ENCODE measurements at places on chromosomes 5 and 9. TPM values are rescaled to one million over a fixed set of nuclear protein-coding genes. Genes with fewer than 3 reads are reported as not detected.

DNA sequence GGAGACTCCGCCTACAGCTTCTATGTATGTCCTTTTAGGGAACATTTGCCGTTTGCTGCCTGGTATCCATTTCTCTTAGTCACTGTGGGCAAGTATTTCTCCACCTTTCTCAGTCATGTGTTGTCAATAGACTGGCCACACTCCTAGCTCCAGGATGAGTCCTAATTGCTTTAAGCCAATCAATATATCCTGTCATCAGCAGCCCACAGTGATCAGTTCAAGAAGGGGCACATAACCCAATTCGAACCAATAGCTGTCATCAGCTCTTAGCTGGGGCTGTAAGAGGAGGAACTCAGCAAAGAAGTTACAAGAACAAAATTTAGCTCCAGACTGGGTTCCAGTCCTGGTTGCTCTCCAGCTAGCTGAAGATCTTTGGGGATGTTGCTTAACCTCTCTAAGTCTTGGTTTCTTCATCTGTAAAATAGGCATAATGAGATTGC lies 70.7 kb upstream of the MAN2A1 start:
- no peak for DNase-seq

- DNase-seq: no peak
Measured at GRCh38 chr5:72203251-72203845, 96.1 kb downstream of the MAP1B start.

DNA sequence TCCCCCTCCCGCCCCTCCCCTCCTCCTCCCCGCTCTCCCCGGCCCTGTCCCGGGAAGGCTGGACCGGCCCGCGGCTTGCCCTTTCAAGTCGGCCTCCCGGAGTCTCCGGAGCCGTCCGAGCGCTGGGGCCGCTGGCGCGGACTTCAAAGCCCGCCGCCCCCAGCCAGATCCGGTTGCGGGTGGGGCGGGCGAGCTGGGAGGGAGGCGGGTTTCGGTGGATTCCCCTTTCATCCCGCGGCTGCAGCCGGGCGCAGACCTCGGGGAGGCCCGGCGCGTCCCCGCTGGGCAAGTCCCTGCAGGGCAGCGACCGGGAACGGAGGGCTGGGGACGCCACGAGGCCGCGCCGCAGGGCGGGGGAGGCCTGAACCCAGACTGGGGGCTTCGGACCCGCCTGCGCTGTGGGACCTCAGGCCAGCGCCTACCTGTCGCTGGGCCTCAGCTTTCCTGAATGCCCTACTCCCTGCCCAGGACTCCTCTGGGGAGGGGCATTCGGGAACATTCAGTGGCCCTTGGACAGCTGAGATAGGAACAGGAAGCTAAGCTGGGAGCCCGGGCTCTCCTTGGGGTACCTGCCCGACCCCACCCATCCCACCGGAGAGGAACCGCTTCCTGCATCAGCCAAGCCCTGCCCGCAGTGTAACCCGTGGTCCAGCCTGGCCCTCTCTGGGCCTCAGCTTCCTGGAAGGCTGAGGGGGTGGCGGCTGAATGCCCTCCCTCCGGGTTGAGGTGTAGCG lies 23.4 kb downstream of the C9orf50 start:
- DNase-seq: no peak

DNA sequence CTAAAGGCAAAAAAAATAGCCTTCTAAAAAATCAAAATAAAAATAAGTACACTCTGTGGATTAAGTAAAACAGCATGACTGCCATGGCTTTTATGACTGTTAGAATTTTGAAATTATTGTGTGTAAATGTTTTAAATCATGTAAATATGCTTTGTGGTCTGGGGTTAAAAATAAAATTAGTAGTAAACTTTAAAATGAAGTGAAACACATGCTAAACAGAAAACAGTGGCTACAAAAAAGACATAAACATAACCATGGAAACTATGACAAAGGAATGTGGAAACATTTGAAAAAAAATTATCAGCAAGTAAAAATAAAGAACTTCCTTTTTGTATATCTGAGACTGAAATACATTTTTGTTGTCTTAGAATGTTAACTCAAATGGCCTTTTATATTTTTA lies 134.5 kb upstream of the SPEF2 start:
- DNase-seq: no peak

DNA sequence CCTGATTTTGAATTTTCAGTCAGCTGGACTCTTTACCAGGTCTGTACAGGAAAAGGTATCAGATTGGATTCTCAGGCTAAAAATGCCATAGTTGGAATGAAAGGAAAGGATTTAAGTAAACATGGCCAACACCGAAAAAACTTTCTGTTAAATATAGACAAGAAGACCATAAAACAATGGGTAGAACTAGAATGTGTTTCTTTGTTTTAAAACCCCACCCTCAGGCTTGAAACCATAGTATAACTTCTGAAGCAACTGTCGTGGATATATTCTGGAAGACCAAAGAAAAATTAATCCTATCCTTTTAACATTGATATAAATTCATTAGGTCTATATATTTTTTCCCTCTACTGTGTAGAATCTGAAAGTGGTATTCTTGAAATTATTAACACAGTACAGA lies 118.6 kb upstream of the HAPLN1 start:
- DNase-seq: no peak

GRCh38 chr5:167821151-167821550 lies 470.3 kb upstream of the WWC1 start:
- no peak for DNase-seq

- no peak for DNase-seq
Measured at GRCh38 chr9:85599540-85600105, 142.1 kb downstream of the AGTPBP1 start.

GRCh38 chr5:169796731-169797130 lies 159.7 kb downstream of the DOCK2 start:
- no peak for DNase-seq

GRCh38 chr5:16903480-16904300 lies 32.4 kb downstream of the MYO10 start:
- no peak for DNase-seq

DNA sequence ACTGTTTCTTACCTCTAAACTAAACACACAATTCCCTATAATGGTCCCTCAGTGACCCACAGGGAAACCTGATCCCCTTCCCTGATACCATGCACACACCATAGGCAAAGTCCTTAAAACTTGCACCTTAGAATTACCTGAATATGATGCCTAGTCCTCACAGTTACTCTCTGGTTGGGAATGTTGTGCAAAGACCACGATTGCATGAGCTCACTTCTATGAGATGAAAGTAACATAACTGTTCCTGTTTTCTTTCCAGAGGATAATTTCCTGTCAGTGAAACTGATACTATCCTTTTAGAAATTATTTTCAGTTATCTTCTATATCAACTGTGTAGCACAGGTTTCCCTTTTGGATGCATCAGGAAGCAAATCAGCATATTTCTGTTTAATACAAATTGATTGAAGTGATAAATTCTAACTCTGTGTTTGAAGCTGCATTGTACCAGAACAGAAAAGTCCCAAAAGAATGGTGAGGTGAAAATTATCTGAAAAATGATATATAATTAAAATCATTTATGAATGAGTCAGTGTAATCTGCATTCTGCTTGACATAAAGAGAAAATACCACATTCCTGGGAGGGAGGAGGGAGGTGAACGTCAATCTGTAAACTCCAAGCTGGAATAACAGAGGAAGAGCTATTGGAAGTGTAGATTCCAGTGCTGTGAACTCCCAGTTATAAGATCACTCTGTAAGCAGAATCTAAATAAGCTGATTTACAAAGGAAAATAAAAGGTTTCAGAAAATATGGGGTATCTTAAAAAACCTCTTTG lies 51.2 kb upstream of the TNFAIP8 start:
- DNase-seq: no peak

DNA sequence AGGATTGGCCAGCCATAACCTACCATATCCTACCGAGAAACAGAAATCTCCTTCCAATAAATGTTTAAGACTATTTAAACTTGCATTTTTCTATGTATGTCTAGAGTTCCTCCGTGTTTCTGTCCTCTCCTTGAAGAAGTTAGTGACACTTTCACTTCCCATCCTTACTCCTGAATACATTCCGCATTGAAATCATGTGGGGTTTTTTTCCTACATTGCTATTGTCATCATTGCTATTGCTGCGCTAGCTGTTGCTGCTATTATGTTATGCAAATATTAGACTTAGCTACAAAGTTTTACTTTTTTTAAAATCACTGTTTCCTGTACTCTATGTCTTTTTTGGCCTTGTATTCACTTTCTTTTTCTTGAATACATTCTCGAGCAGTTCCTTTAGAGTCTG lies 83.3 kb upstream of the NEK6 start:
- no peak for DNase-seq

- no peak for DNase-seq
Measured at GRCh38 chr5:66553916-66554575, 42.1 kb upstream of the MAST4 start.

OLFM1 gene
- total RNA-seq: not detected

SMU1 gene
- 19.6 TPM for total RNA-seq

TAS2R1 gene
- total RNA-seq: not detected

EIF4EBP3 gene
- total RNA-seq: not detected

PPP1R26 gene
- 15.2 TPM for total RNA-seq

Data from myocyte (in vitro differentiated cells).